ENCODE measurements at places on chromosomes 3 and 15. TPM values are rescaled to one million over a fixed set of nuclear protein-coding genes. Genes with fewer than 3 reads are reported as not detected.
A peak's percentile ranks its signal among the peaks of the same experiment; 100 is the strongest.

CLEC3B gene
- 219 TPM for polyA plus RNA-seq

DNA sequence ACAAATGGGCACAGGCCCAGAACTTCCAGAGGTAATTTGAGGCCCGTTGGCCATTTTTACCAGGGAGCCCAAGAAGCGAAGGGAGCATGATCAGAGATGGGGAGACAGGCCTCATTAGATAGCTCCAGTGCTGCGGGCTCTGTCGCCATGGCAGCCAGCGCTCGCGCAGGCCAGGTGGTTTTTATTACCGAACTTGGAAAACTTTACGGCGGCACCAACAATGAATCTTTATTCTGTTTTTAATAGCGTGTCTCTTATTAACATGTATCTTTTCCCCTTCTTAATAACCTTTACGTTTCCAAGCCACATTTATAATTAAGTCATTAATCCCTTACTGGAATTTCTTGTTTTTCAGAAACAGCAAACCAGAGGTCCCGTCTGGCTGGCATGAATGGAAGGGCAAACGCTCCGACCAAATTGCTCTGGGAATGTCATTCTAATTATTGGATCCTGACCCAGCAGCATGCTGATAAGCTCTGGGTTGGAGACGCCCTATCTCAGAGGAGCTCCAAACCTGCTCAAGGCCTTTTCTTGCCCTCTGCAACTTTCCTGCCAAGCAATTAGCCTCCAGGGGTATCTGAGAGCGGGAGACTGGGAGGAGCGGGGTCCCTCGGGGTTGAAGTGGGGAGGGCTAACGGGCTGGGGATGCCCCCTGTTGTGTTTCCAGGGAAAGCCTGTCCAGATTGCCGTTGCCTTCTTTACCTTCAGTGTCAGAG lies 256.4 kb downstream of the TLE3 start:
- no peak for DNase-seq

DNA sequence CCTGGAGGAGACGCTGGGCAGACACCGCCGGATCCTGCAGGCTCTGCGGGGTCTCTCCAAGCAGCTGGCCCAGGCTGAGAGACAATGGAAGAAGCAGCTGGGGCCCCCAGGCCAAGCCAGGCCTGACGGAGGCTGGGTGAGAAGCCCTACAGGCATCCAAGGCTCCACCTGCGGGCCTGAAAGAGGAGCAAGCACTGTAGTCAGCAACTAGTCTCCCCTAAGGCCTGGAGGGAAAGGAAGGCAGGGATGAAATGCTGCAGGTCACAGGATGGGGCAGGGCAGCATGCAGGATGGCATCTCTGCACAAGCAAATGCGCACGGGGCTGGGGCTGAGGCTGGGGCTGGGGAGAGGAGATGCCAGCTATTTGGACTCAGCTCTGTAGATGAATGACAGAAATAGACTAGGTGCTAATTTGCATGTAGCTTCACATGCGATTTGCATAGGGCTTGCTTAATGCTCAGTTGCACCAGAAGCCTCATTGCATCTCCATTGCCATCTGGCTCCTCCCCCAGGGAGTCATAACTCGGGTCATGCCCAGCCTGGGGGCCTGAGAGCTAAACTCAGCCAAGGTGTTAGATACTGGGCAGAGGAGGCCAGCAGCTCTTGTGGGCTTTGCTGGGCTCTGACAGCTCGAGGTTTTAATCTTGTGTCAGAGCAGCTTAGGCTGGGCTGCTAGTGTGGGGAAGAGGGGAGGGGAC lies 5.2 kb upstream of the CPLX3 start:
- no peak for DNase-seq

FBN1 gene
- polyA plus RNA-seq = 75.5 TPM

GRCh38 chr15:28930476-28931291 lies 44.9 kb downstream of the APBA2 start:
- DNase-seq = no peak

PLSCR4 gene
- polyA plus RNA-seq = 45.2 TPM

DNA sequence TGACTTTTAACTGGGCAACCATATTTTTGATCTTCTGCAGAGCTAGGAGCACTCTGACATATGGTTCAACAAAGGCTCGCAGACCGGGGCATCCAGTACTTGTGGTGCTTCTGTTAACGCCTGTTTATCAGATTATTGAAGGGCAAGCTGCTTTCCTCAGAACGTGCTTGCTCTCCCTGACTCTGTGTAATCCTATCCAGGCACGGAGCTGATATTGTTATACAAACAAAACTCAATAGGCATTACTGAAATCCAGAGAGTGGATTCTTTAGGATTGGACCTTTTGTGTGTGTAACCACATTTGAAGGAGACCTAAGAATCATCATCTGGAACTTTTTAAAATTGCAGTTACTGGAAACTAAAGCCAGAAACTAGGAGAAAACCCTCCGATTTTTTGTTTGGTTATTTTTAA lies 246.5 kb downstream of the PTPRG start:
- no peak for DNase-seq

DNA sequence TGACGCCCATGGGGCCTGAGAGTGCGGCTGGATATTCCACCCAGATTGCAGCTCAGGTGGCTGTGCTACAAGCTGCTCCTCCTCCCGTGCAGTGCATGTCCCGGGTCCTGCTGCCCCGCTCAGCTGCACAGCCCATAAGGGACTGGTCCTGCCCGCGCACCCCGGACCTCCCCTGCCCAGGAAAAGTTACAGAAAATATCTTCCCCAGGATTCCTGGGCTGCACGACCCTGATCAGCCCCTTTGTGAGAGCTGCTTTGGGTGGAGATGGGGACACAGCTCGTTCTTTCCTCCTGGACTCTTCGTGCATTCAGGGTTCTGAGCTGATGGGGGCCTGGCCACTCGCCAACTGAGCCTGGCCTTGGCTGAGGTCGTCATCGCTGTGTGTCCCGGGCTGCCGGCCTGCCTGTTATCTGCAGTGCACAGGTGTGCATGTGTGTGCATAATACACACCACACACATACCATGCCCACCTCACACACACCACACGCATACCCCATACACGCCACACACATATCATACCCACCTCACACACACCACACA lies 28.8 kb downstream of the APBA2 start:
- DNase-seq = no peak

ARHGEF26 gene
- polyA plus RNA-seq = 21.3 TPM

MYRIP gene
- polyA plus RNA-seq = 4.4 TPM

GRCh38 chr3:49134471-49135265 lies 1.8 kb upstream of the LAMB2 start:
- no peak for DNase-seq

GRCh38 chr15:64959128-64959527 lies 30.6 kb downstream of the SPG21 start:
- DNase-seq = no peak

- DNase-seq = no peak
Observed at GRCh38 chr15:67678993-67679392, 136.5 kb downstream of the MAP2K5 start.

GRCh38 chr3:64502284-64502683 lies 185.5 kb downstream of the ADAMTS9 start:
- DNase-seq = no peak

- DNase-seq = no peak
Observed at GRCh38 chr3:181486141-181486885, 225.4 kb upstream of the SOX2 start.

OR5K2 gene
- polyA plus RNA-seq = not detected

DNA sequence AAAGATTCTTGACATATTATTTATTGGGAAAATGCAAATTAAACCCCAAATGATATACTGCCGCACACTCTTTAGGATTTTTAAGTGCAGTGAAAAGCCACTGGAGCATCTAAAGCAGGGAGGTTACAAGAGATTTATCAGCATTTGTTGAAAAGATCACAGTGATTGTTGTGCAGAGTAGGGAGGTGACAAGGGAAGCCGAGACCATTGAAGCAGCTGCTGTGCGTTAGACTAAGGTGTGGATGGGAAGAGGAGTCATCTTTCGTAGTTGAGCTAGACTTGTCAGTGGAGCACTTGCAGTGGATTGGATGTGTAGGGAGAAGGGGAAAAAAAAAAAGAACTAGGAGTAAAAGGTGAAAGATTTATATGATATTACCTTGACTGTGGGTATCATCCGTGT lies 854.6 kb downstream of the NTRK3 start:
- no peak for DNase-seq

- DNase-seq = no peak
Observed at GRCh38 chr15:60660290-60661051, 181.5 kb upstream of the ICE2 start.

B2M gene
- 3,964 TPM for polyA plus RNA-seq

DNA sequence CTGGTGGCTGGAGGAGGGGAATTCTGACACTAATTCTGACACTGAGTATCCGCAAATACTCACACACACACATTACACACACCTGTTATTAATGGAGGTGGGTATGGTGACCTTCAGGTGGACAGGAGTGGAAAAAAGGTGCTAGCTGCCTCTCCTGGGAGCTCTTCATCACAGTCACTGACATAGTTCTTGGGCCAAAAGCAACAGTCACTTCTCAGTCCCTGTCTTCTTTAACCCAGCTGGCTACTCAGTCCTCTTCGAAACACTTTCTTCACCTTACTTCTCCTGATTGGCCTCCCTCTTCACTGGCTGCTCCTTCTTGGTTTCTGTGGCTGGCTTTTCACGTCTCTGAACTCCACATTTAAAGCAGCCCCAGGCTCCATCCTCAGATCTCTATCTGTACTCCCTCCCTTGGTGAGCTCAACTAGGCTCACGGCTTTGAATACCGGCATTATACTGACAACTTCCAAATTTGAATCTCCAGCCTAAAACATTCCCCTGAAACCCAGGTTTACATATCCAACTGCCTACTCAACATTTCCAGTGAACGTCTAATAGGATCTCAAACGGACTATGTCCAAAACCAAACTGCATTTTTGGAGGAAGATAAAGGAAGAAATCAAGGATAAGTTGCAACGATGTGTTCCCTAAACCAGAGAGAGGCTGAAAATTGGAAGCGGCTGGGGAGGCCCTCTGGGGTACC lies 53.2 kb upstream of the HEG1 start:
- DNase-seq = no peak

DNA sequence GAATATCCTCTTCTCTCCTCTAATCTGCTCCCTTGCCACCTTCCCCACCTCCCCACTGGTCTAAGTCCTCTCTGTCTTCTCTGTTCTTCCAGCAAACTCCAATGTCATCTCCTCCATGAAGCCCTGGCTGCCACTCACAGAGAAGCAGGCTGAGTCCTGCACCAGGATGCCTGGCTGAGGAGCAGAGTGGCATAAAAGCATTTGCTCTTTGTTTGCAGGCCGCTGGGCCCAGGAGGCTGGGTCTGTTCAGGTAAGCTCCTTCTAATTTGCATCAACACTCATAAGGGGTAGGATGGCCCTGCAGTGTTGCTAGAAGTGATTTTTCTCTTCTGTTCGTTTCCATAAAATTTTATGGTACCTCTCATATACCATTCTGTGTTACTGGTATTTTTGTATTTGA lies 43.2 kb upstream of the KLHL25 start:
- no peak for DNase-seq

- no peak for DNase-seq
Observed at GRCh38 chr3:14391033-14391432, 11.4 kb upstream of the SLC6A6 start.

SLC12A1 gene
- 0.06 TPM for polyA plus RNA-seq

GRCh38 chr15:72078887-72079286 lies 39.1 kb downstream of the MYO9A start:
- no peak for DNase-seq

GRCh38 chr3:125585595-125586223 lies 9.6 kb downstream of the OSBPL11 start:
- peak; percentile 64 for DNase-seq

MFN1 gene
- polyA plus RNA-seq = 18.5 TPM

TRIM42 gene
- polyA plus RNA-seq = not detected

- DNase-seq = peak; percentile 18
Observed at GRCh38 chr3:65107174-65107573, 419.4 kb upstream of the ADAMTS9 start.

DNA sequence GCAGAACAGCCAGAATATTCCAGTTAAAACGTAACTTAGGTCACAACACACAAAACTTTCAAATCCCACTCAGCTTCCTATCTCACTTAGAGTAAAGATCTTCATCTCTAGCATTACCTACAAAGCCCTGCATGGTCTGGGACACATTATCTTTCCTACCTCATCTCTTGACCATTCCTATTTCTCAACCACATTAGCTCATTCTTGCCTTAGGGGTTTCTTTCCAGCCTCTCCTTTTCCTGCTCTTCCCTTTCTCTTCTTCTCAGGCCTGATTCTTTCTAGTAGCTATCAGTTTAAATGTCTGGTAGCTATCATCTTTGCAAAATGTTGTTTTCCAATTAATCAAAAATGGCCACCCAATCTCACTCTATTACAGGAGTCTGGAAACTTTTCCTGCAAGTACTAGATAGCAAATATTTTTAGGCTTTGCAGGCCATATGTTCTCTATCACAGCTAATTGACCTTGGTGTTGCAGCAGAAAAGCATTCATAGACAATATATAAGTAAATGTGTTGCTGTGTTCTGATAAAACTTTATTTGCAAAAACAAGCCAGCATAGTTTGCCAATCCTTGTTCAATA lies 15.1 kb upstream of the CBLB start:
- DNase-seq = no peak

TRNT1 gene
- polyA plus RNA-seq = 11.4 TPM
